Effector CD4-positive, alpha-beta T cell (primary cell): ENCODE measurements at places on chromosomes 16 and 17.

GRCh38 chr17:78529251-78529650 lies 47.9 kb downstream of the DNAH17 start:
- no peak for DNase-seq

- DNase-seq: no peak
These were observed 44.4 kb downstream of the ACTG1 start for GRCh38 chr17:81468111-81468769.

- DNase-seq: no peak
These were observed 45.2 kb upstream of the CHMP6 start for GRCh38 chr17:80946449-80946848.

- no peak for DNase-seq
These were observed 34.7 kb downstream of the GJC1 start for GRCh38 chr17:44795421-44795820.

GRCh38 chr16:73670836-73671820 lies 623.2 kb upstream of the ZFHX3 start:
- no peak for DNase-seq

DNA sequence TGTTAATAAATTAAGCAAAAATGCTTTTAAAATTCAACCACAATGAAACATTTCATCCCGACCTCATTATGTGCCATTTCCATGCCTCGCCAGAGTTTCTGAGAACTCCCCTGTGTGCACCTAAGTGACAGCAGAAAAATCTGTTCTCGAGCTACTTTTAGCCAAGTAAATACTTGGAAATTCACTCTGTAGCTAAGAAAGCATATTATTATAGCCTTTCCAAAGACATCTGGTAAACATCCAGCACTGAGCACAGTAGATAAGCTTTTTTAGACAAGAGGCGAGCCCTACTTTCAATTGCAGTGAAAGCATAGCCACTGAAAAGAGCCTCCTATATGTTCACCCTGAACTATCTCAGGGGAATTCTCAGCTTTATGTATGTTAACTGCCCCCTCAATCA lies 242.8 kb upstream of the PSMD7 start:
- no peak for DNase-seq

DNA sequence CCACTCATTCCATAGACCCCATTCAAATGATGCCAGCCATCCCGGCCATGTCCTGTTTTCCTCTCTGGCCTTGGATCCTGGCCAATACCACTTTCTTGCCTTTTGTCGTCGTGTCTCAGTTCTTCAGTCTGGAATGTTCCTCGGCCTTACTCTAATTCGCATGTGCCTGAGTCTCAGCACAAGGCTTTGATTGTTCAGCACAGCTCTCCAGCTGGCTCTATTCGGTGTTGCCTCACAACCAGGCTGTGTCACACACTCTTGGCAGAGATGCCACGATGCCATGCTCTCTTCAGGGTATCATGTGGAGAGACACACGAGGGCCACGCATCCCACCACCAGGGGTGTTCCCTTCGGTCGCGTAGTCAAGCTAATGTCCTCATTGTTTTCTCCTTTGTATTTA lies 1.8 kb upstream of the VPS4A start:
- DNase-seq: no peak

GRCh38 chr17:82517230-82517865 lies 2.2 kb upstream of the FOXK2 start:
- no peak for DNase-seq

- no peak for DNase-seq
These were observed 48.5 kb downstream of the VAC14 start for GRCh38 chr16:70752426-70752825.
